ENCODE measurements at places on chromosomes 5 and 9.

DNA sequence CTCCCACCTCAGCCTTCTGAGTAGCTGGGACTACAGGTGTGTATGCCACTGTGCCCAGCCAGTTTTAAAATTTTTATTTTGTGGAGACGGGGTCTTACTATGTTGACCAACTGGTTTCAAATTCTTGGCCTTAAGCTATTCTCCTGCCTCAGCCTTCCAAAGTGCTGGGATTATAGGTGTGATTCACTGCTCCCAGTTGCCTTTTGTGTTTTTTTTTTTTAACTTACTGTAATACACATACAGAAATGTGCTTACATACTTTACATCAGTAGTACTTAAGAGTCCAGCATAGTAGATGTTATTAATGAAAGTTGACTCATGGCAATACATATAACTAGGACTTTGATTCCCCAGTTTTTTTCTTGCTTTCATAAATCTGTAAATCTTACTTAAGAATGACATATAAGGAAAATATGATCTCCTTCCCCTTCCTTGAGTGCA is 4.7 kb downstream of the MAN2A1 start:
- no peak for DNase-seq

DNA sequence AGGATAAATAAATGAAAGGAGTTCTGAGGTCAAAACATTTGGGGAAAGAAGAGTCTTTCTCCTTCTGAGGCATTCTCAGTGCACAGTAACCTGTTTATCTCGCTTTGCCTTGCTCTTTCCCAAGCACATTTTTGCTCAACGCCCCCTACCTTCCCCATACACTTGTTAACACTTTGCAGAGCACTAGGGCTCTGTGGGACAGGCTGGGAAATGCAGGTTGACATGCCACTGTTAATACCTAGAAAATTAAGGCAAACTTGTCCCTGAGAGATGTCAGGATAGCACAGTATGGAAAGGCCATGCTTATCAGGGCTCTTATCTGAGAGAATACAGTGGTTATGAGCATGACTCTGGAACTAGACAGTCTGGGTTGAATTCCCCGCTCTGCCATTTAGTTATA is 152.0 kb downstream of the DOCK8 start:
- no peak for DNase-seq

DNA sequence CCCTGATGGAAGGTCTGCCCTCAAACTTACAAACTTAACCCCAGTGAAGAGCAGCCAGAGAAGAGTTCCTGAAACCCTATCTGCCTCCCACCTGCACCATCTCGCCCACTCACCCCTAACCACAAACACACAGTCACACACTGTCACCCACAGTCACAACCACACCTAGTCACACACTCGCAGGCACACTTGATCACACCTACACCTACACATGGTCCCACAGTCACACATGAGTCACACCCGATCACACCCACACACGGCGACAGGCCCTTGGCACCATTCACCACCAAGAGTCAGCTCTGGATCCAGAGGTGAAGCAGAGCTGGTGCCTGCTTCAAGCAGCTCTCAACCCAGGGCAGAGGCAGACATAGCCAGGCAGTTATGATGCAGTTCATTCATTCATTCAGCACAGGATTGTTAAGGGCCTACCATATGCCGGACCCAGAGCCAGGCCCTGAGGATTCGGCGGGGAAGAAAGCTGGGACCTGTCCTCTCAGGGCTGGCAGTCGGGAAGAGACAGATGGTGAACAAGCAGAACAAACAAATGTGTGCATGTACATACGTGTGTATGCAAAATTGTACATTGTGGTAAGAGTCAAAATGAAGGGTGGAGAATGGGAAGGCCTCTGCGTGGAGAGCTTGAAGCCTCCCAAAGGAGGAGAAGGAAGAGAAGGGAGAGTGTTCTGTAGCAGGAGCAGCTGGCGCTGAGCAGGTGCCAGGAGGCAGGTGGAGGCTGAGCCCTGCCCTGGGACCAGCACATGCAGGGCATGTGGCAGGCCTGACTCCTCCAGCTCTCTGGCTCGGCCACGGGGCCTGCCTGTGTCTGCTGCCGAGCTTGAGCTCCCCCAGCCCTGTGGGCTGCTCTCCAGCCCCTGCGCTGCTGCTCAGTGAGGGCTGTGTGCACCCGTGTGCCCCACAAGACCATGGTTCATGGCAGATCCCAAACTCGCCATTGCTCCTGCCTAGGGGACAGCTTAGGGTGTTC is 6.4 kb downstream of the TSPAN17 start:
- peak; percentile 48 for DNase-seq

- no peak for DNase-seq
Observed at GRCh38 chr9:104758974-104759373, 5.0 kb upstream of the NIPSNAP3B start.

GRCh38 chr9:88076286-88077070 is 61.8 kb downstream of the SPATA31C2 start:
- DNase-seq = peak; percentile 2

DNA sequence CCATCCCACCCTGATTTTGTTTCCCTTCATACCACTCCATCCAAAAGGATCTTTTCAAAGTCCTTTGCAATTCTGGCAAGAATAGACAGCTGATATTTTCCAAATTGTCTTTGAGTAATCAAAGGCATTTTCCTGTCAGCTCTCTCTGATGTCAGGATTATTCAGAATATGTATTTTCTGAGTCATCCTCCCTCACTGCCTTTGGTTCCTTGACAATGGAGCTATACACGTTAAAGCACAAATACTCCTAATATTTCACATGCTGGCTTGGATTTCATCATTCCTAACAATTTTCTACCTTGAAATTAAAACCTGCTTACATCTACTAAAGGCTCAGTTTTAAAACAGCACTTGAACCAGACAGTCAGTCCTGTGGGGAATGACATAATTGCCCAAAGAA is 379.4 kb downstream of the GADD45G start:
- no peak for DNase-seq

GRCh38 chr5:139637438-139638089 is 10.6 kb upstream of the CXXC5 start:
- DNase-seq = peak; percentile 60

- DNase-seq = peak; percentile 69
Observed at GRCh38 chr5:176533894-176534611, 3.1 kb downstream of the RNF44 start.

- no peak for DNase-seq
Observed at GRCh38 chr5:139399501-139400121, 4.3 kb downstream of the SPATA24 start.

GRCh38 chr5:107321906-107322305 is 348.8 kb downstream of the EFNA5 start:
- no peak for DNase-seq

DNA sequence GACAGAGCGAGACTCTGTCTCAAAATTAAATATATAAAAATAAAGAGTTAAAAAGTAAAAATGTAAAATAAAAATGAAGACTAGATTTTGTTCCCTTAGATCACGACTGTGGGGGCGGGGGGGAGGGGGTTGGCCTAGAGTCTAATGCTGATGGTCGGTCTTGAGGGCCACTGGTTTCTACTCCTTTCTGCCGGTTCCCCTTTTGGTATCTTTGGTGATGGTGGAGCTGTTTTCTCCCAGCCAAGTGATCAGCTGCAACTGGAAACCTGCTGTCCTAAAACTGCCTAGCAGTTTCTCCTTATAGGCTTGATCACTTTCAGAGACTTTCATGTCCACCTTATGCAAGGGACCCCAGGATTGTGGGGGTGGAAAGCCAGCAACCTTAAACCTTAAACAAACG is 1.1 kb downstream of the SRD5A1 start:
- no peak for DNase-seq

DNA sequence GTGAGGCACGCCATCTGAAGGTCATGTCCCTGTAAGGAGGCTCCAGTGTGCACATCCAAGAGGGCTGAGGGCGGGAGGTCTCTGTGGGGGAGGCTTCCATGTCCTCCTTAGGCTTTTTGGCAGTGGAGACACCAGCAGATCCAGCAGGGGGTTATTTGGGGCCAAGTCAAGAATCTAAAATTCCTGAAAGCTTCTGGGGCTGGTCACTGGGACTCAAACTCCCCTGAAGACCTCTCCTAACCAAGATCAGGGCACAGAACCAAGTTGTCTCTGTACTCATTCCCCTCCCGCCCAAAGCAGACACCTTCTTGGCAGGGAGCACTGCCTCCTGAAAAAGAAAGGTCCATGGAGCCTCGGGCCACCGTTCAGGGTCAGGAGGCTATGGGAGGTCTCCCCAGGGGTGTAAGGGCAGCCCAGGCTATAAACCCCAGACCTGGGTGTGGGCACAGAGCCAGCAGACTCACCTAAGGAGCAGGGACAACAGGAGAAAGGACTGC is 127.4 kb upstream of the ADRA1B start:
- no peak for DNase-seq

DNA sequence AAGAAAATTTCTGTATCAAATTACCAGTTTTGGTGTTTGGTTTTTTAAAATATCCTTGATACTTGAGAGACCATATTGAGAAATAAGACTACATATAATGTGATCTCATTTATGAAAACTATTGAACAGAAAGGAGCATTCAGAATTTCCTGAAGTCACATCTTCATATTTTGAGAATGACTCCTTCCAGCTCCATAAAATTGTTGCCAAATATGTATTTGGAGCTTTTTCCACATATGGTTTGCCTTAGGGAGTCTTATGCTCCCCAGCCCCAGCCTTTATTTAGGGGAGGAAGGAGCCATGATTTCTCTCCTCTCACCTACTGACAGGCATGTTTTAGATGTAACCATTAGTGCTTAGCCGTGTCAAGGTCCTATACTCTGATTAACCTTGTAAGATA is 51.1 kb downstream of the GCNT1 start:
- DNase-seq = no peak

GRCh38 chr9:130659699-130660248 is 4.6 kb upstream of the PRDM12 start:
- no peak for DNase-seq
